ENCODE measurements at places on chromosomes 2 and 18.

- DNase-seq = no peak
These were observed 147.6 kb downstream of the THADA start for GRCh38 chr2:43448011-43448821.

DNA sequence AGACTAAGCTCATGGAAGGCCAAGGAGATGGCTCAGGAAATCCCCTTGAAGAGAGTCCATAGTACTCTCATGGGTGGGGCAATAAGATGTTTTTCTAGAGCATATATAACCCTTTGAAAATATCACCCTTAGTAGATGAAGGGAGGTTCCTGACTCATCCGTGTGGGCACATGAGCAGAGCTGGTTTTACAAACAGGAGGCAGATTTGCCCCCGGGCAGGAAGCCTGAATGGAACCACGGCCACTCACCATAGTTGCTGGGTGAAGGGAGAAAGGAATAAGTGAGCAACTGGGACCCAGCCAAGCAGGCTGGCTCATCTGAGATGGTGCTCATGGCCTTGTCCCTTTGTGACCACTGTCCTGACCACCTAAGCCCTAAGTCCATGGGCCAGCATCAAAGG is 29.0 kb upstream of the MAPRE3 start:
- DNase-seq = no peak

GRCh38 chr2:55490554-55490953 is 29.0 kb upstream of the CFAP36 start:
- no peak for DNase-seq

- peak; percentile 25 for DNase-seq
These were observed 632 bp downstream of the AFTPH start for GRCh38 chr2:64524604-64525316.

GRCh38 chr2:1482981-1483380 is 69.7 kb downstream of the TPO start:
- DNase-seq = no peak

DNA sequence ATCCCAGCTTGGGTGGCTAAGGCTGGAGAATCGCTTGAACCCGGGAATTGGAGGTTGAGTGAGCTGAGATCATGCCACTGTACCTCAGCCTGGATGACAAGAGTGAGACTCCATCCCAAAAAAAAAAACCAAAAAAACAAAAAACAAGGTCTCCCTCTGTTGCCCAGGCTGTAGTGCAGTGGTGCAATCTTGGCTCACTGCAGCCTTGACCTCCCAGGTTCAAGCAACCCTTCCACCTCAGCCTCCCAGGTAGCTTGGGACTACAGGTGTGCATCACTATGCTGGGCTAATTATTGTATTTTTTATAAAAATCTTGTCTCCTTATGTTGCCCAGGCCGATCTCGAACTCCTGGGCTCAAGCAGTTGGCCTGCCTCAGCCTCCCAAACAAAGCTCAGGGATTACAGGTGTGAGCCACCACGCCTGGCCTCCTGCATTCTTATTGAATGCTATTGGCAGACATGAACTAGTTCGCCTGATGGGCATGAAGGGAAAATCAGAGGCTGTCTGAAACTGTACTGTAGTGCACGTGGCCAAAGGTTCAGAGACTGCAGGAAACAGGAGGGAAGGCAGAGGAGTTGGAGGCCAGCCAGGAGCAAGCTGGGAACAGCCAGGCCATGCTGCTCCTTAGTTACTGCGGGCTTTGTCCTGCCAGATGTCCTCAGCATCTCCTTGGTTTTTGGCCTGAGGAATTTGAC is 16.0 kb upstream of the ASXL2 start:
- DNase-seq = no peak

GRCh38 chr2:151106805-151107506 is 154.7 kb downstream of the RBM43 start:
- no peak for DNase-seq

- DNase-seq = no peak
These were observed 22.3 kb downstream of the PXDN start for GRCh38 chr2:1721706-1722646.

DNA sequence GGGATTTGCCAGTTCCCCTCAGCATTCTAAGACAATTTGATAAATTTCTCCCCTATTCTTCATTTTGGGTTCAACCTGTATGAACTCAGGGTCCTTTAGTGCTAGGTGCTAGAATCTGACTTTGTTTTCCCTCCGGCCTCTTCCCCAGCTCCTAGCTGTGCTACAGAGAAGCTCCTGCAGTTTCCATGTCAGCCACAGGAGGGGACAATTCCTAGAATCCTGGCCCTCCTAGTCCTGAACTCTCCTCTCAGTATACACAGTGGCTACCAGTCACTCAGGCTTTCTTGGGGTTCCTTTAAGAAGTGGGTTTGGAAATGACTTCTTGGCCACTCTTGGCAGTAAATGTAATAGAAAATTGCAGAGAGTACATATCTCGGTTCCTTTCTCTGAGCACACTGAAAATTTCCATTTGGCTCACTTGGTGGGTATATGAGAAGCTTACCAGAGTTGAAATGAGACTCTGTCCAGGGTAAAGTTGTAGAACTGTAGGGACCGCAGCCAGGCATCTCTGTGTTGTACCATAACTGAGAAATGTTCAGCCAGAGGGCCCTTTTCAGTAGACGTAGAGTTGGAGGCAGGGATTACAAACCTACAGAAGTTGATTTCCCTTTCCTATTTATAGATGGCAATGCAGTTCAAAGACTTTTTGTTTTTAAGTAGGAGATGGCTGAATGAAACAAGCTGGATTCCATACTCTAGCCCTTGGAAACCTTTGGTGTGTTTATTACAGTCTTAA is 5.0 kb upstream of the CHST10 start:
- no peak for DNase-seq

GRCh38 chr2:225998653-225999052 is 599.1 kb downstream of the NYAP2 start:
- no peak for DNase-seq
